ENCODE measurements at places on chromosomes 7 and 10. TPM values are rescaled to one million over a fixed set of nuclear protein-coding genes. Genes with fewer than 3 reads are reported as not detected.
A peak's percentile ranks its signal among the peaks of the same experiment; 100 is the strongest.

Gene AGMO
- not detected for total RNA-seq

Gene CHST3
- total RNA-seq = 26.6 TPM

Gene CDNF
- 0.49 TPM for total RNA-seq

Gene VTI1A
- 22.7 TPM for total RNA-seq

Gene ADARB2
- total RNA-seq = not detected

Gene PALS2
- 15.5 TPM for total RNA-seq

- peak; percentile 64 for DNase-seq
These were observed 11.0 kb upstream of the DNTT start for GRCh38 chr10:96292971-96293920.

DNA sequence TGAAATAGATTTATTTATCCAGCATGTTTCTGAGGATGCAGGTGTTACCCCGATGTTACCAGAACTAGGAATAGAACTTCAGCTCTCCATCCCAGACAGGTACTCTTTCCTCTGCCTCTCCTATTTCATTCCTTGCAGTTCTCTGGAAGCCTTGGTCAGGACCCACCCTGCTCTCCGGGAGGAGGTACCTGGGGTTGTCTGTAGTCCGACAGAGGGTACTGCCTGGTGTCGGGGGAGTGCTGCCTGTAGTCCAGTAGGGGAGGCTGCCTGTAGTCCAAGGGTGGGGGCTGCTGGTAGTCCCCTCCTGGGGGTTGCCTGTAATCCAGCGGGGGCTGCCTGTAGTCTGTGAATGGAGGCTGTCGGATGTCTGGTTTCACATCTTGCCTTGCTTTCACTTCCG, 328.4 kb downstream of the PHTF2 start:
- no peak for DNase-seq

- no peak for DNase-seq
These were observed 2.7 kb downstream of the TMEM176A start for GRCh38 chr7:150803161-150803860.

- peak; percentile 50 for DNase-seq
These were observed 1.0 kb upstream of the SPAG6 start for GRCh38 chr10:22344249-22344648.
